ENCODE measurements at places on chromosomes 12 and 14.

GRCh38 chr12:116765271-116765670, 27.2 kb downstream of the RNFT2 start:
- DNase-seq = no peak

- no peak for DNase-seq
These were observed 42.3 kb upstream of the EVL start for GRCh38 chr14:100022772-100023451.

DNA sequence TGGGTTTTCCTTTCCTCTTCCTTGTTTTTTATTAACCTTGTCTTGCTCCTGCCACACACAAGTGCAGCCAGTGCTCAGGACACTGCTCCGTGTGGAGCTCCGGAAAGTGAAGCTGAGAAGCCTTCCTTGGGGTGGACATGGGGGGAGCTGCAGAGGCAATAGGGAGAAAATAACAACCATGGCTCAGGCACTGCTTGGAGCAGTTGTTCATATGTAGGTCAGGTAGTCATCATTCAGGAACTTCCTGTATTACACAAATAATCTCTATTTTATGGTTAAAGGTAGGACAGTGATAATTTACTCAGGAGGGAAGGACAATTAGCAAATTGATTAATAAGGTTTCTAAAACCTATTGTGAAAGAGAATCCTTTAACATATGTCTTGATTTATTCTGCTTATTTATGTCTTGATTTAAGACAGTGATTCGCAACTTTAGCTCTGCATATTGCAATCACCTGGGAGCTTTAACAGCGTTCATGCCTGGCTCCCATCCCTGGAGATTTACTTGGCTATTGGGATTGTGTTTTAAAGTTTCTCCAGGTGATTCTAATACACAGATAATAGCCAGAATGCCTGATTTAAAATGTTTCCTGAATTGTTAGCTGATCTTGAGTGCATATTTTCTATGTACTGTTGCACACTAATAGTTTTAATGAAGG, 92.1 kb downstream of the ETV6 start:
- DNase-seq = no peak

DNA sequence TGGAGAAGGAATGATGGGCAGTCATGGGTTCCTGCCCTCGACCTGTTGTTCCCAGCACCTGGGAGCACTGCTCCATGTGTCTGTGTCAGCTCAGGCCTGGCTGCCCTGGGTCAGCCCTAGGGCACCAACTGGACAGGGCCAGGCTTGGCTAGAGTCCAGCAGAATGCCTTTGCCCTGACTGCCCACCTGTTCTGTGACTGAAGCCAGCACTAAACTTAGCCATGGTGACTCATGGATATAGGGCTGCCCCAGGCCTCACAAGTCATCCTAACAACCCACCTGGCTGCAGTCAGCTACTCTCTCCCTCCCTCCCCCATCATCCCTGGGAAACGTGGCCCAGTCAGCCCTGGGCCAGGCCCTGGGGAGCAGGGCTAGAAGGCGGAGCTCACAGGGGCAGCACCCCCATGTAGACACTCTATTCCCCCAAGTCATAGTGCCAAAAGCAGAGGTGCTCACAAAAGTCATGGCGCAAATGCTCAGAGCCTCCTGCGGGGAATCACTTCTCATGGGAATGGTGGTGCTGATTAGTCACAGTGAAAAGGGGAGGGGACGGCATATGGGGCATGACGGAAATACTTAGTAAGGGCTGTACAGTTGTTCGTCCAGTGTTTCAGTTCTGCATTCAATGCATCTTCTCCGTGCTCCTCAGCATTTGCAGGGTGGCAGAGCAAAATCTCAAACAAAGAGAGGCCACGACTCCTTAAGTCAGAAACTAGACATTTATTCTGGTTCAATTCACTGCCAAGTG, 52.0 kb upstream of the NTF3 start:
- DNase-seq = no peak

GRCh38 chr14:85445151-85445795, 84.7 kb upstream of the FLRT2 start:
- no peak for DNase-seq

GRCh38 chr12:57166971-57167371, 19.6 kb upstream of the LRP1-AS start:
- no peak for DNase-seq

DNA sequence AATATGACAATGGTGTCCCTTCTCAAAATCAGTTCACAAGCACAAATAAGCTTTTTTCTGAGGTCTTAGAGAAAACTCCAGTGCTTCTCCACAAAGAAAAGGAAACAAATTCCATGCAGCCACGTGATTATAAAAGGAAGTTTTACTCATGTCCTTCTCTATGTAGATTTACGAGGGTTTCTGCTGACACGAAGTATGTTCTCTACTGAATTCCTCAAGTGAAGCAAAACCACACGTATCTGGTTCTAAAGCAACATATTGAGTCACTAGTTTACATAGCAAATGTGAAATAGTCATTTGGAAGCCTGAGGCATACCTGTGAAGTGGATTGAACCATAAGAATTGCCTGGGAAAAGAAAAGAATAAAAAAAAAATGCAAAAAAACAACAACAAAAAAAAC, 31.9 kb downstream of the BMP4 start:
- no peak for DNase-seq

DNA sequence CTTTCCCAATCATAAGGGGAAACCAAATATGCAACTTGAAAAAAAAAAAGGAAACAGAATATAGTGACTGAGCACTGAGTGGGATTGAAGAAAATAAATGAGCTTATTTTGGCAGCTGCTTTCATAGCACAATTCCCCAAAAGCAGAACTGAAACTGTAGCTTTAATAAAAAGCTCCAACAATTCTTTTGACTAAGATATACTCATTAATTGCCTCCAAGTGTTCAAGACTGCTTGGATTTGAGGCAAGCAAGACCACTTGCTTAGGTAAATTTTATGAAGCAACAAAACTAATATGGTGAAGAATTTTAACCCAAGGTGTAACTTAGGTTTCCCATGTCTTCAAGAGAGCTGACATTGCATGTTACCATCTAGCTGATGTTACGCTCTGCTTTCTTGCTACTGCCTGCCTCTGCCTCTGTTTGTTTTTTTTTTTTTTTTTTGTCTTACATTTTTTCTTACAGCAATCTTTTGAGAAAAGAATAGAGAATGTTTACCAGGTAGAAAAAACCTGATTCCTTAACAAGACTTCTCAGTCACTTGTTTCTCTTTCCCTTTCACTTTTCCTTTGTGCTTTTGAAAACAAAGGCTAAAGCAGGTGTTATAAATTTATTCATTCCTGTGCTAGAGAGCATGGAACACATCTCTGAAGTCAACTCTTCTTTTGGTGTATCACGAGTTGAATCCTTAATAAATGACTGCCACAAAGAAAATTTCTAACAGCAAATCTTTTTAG, 134.4 kb downstream of the BCAT1 start:
- DNase-seq = no peak

GRCh38 chr14:60648249-60648933, 886 bp downstream of the SIX1 start:
- no peak for DNase-seq

DNA sequence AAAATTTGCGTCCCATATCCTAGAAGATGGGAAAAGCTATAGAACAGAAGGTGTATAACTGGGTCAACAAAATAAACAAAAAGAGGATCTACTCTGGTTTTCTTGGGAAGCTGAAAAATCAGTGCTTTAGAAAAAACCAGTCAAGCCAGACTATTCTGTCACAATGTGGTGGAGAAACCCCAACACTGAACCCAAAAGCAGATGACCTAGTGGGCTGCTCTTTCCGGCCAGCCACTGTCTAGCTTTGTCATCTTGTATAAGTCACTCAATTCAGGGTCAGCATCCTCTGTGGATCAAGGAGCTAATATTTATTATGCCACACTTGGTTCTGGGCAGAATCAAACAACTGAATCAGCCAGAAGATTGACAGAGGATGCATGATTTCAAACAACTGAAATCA, 26.6 kb upstream of the TMCC3 start:
- DNase-seq = no peak

DNA sequence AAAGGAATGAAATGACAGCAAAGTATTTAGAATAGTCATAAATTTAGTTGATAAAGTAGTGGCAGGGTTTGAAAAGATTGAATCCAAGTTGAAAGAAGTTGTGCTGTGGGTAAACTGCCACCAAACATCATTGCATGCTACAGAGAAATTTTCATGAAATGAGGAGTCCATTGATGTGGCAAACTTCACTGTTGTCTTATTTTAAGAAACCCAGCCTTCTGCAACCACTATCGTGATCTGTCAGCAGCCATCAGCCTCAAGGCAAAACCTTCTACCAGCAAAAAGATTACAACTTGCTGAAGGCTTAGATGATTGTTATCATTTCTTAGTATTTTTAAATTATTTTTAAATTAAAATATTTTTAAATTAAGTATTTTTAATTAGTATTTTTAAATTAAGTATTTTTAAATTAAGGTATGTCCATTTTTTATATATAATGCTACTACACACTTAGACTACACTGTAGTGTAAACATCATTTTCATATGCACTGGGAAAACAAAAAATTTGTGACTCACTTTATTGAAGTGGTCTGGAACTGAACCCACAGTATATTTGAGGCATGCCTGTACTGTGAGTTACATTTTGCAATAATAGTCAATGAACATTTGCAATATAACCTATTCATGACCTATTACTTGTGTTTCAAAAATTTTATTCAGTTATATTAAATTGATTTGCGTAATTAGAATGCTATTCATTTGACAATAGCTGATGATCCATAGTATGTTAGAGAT, 67.2 kb upstream of the SYT1 start:
- DNase-seq = no peak

DNA sequence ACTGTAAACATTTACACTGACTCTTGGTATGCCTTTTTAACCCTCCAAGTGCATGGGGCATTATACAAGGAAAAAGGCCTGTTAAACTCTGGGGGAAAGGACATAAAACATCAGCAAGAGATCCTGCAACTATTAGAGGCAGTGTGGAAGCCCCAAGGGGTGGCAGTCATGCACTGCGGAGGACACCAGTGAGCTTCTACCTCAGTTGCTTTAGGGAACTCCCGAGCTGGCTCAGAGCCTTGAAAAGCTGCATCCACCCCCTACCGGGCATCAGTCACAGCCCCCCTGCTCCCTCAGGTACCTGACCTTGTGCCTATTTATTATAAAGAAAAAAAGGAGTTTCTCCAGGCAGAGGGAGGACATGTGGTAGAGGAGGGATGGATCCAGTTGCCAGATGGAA, 695.6 kb upstream of the LMO3 start:
- DNase-seq = no peak

- no peak for DNase-seq
These were observed 38.7 kb downstream of the ANO4 start for GRCh38 chr12:100833282-100833681.

DNA sequence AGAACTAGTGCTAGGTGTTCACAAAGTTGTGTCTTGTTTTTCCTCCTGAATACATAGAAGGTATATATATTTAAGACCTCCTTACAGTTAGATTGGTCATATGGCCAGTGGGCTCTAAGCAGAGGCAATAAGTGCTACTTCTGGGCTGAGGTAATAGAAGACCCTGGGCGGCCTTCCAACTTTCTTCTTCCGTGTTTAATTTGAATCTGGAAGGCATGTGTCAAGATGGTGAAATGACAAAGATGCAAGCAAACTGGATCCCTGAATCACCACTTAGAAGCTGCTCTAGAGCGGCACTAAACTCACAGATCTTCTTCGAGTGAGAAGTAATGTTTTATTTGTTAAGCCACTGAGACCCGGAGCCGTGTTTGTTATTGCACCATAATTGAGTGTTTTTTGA, 201.0 kb upstream of the GZMB start:
- DNase-seq = no peak

DNA sequence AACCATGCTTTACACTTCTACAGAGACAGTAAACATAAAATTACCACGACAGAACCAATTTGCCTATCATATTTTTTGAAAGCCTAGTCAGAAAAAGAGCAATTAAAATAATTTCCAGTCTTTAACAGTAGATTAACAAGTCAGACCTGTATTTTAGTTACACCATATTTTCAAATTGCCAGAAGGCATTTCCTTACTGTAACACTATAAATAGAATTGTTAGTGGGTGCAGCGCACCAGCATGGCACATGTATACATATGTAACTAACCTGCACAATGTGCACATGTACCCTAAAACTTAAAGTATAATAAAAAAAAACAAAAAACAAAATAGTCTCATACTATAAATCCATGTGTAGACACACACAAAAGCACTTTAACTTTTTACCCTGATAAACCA, 16.0 kb downstream of the SOS2 start:
- no peak for DNase-seq

GRCh38 chr14:82432301-82433105, 898.9 kb upstream of the SEL1L start:
- no peak for DNase-seq

GRCh38 chr12:31323391-31324115, 2.4 kb downstream of the SINHCAF start:
- no peak for DNase-seq

DNA sequence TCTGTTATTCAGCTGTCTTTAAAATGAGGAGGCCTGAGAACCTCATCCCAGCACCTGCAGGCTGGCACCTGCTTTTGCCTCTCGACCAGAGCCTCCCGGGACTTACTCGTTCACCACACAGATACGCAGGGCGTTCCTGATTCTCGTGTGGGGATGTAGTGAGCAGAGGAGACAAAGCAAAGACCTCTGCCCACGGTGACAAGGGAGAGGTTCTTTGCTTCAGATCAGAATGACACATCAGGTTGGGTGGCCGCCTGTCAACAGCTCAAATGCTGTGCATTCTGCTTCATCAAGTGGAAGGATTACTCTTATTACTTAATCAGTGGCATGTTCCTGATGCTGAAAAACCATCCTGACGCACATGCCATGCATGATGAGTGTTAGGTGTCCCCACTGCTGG, 24.4 kb downstream of the DEGS2 start:
- DNase-seq = no peak

DNA sequence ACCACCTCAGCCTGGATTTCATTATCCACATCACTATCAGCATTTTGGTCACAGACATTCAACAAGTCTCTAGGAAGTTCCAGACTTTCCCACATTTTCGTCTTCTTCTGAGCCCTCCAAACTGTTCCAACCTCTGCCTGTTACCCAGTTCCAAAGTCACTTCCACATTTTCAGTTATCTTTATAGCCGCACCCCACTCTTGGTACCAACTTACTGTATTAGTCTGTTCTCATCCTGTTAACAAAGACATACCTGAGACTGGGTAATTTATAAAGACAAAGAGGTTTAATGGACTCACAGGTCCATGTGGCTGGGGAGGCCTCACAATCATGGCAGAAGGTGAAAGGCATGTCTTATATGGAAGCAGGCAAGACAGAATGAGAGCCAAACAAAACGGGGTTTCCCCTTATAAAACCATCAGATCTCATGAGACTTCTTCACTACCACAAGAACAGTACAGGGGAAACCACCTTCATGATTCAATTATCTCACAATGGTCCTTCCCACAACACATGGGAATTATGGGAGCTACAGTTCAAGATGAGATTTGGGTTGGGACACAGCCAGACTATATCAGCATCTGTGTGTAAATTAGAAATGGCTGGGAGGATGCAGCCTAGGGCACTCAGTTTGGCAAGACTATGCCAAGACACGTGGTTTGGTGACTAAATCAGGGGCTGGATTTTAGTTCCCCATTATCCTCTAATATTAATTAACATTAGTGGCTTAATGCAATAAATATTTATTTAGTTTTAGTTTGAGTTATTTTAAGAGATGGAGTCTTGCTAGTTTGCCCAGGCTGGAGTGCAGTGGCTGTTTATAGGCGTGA, 16.2 kb upstream of the FUT8 start:
- DNase-seq = no peak

Data from substantia nigra (tissue), 51 donors.